ENCODE measurements at places on chromosomes 5 and 9.

- no peak for DNase-seq
Measured at GRCh38 chr5:80238778-80239679, 16.8 kb downstream of the SERINC5 start.

DNA sequence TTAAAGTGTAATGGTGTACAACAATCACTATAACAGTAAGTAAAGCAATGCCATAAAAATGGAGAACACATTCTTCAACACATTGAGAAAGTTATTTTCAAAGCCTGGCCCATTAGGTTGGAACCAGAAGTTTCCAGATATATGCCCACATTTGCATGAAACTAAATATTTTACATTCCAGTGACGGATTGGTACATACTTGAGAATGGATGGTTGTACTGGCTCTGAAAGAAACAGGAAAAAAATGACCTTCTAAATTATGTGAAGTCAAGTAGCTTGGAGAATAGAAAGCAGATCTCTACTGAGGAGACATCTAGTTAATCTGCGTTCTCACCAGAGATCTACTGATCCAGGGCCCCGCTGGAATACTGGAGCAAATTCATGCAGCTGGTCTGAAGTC is 1037.0 kb downstream of the NR2F1-AS1 start:
- no peak for DNase-seq

- DNase-seq: no peak
Measured at GRCh38 chr9:97514531-97514930, 13.1 kb downstream of the TMOD1 start.

DNA sequence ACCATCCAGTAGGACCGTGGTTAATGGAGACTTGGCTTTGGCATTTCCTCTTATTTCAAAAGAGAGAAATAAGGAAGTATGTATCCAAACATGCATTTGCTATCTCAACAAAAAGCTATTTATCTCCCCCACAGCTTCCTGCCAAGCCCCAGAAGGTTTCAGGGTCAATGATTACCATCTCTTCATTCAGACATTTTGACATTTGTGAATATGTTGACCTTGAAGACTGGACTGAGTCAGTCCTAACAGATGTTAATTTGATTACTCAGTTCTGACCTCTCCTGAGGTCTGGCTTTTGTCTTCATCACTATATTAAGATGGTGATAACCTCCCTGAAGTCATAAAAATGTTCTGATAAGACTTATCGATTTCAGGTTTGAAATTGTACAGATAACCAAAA is 479.4 kb downstream of the AGTPBP1 start:
- DNase-seq: no peak

- peak; percentile 47 for DNase-seq
Measured at GRCh38 chr5:173486355-173487225, 129.9 kb downstream of the BOD1 start.

DNA sequence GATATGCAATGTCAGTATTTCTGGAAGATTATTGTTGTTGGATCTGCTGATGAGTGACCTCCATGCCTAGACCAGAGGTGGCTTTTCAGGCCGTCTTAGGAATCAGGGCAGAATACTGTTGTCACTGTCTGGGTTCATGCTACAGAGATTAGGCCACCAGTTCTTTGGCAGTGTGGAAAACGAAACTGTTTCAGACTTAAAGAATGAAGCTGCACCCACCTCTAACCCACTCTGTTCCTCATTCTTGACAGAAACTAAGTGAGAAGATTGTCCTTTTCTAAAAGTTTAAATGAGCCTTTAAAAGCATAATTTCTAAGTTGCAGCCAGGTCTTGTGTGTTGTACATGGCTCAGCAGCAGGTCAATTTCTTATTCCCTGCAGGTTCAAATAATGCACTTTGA is 444.3 kb downstream of the ENC1 start:
- DNase-seq: no peak

GRCh38 chr9:4866239-4866969 is 73.7 kb downstream of the RCL1 start:
- no peak for DNase-seq

DNA sequence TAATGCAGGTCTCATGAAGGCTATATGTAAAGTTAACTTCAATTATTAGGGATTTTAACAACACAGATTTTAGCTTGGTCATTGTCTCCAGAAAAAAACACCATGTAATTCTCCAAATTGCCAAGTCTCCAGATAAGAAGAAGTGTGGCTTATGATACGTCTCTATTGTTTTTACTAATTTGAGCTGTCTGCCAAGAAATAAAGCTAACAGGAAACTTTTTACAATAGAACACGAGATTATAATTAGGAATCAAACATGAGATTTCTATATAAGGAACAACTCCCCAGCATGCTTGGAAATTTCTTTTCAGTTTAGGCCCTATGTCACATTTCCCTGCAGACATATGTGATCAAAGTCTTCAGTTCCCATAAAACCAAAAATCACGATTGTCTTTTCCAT is 142.7 kb downstream of the MCTP1 start:
- no peak for DNase-seq
